ENCODE measurements at places on chromosomes 12 and 14.

- DNase-seq: peak; percentile 39
Observed at GRCh38 chr12:132686825-132687210, 324 bp downstream of the POLE start.

- DNase-seq: no peak
Observed at GRCh38 chr12:48981757-48982157, 3.6 kb downstream of the WNT1 start.

DNA sequence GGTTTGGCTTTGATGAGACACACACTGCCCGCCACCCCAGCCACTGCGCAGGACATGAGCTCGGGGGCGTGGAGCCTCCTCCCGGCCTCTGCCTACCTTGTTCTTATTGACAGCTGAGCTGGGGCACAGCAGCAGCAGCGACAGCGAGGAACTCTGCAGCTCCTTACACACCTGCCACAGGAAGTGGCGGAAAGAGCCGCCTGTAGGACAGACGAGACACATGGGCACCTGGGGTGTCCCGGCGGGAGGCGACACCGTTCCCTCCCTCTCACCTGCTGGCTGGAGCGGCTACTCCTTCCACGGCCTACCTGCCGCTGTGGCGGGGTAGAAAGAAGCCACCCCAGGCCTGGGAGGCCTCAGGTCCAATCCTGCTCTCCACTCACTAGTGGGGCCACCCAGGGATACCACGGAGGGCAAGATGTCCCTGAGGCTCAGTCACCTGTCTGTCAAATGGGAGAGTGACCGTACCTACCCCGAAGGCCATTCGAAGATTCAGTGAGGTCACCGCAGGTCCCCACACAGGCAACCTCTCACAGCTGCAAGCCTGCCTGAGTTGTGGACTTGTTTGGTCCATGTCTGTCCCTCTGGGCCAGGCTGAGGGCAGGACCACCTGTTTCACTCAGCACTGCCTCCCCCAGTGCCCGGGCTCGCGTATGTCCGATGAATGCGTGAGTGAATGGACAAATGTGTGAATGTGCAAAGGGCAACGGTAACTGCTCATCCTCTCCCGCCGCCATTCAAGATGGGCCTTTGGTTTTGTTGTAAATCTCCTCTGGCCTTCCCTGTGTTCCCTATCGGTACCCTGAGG lies 42.6 kb downstream of the TRAFD1 start:
- DNase-seq: no peak

- DNase-seq: no peak
Observed at GRCh38 chr12:62375603-62376002, 91.0 kb upstream of the MON2 start.

DNA sequence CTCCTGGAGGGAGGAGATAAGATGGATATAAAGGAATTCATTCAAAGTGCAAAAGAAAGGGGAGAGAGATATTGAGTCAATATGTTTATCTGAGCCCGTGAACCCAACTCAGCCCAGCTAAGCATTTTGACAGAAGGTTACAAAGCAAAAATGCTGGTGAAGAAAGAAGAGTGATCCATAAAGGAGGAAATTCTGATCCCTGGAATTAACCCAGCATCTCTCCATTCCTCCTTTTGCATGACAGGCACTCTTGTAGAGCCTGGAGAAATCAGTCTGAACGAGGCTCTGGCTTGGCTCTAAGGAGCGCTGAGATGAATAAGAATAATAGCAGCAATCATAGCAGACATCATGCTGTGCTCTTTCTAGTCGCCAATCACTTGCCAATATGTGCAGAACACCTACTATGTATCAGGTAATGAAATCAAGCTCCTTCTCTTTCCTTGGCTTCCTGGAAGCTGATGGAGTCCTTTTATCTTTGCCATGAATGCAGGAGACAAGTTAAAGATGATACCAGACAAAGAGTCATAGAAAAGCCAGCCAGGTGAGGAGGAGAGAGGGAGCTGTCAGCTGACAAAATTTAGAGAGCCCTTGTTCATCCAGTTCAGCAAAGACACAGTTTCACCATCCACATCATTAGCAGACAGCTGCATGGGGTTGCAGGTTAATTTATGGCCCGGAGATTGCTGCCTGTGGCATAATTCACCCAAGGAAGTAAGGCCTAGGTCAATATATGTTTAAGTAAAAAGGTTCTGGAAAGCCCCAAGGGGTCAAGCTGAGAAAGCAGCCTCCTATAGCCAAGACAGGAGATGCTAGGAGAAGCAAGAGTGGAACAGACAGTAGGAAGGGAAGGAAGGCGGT lies 476.5 kb upstream of the TBX3 start:
- DNase-seq: no peak
